Neural crest cell (in vitro differentiated cells): ENCODE measurements at places on chromosomes 6 and 20.
A peak's percentile ranks its signal among the peaks of the same experiment; 100 is the strongest.

DNA sequence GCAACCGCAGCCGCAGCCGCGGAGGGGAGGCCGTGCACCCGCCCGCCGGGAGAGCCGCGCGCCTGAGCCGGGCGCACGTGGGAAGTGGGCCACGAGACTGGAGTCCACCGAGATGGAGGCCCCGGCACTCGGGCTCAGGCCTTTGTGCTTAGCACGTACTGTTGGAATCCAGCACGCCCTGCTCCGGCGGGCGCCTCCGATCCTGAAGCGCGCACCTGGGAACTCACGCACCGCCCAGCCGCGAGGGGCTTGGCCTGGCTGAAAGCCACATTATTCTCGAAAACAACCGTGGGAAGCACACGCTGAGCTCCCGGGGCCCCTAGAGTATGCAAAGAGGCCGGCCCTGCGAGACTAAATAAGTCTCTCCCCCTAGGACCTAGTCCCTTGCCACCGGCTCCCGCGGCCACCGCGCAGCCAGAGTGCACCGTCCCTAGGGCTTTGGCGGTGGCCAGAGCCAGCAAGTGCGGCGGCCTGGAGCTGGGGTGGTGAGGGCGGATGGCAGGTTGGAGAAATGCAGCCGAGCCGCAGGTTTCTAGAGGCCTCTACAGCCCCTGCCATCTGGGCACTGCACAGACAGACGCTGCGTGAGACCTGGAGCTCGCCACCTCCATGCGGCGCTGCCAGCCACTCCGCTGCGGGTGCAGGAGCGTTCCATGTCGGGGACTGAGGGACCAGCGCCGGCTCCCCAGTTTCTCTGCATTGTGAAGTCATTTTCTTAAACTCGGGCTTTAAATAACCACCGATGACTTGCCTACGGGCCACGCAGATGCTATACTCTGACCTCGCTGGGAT is 42.0 kb upstream of the LY86 start:
- peak; percentile 31 for DNase-seq
- peaks cover 63% of the 10 kb centered on the region for H3K27me3 ChIP-seq
- H3K4me1 ChIP-seq = peaks cover 5% of the 10 kb centered on the region
- H3K4me3 ChIP-seq = peak overlapping the region; percentile 84
- peaks cover 2% of the 10 kb centered on the region for H3K36me3 ChIP-seq

DNA sequence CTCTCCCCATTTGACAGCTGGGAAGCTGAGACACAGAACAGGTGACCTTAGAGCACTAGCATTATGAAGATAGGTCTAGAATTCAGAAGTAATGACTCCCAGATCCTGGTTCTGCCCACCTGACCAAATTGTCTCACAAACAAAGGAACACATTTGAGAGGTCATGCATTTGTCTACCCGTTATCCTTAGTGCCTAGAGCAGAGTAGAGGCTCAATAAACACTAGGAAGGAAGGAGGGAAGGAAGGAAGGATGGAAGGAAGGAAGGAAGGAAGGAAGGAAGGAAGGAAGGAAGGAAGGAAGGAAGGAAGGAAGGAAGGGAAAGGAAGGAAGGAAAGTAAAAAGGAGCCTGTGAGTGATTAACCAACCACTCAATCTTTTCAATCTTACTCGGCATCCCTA is 63.3 kb downstream of the SNAP25 start:
- H3K4me1 ChIP-seq = no peaks in the 10 kb centered on the region
- no peaks in the 10 kb centered on the region for H3K27me3 ChIP-seq
- H3K27ac ChIP-seq = peak overlapping the region; percentile 68
- H3K4me3 ChIP-seq = no peak overlapping the region
- no peak for DNase-seq

GRCh38 chr6:105815661-105816555 is 270.2 kb upstream of the PRDM1 start:
- no peak for DNase-seq
- no peaks in the 10 kb centered on the region for H3K27me3 ChIP-seq
- no peaks in the 10 kb centered on the region for H3K4me1 ChIP-seq
- H3K36me3 ChIP-seq = no peaks in the 10 kb centered on the region
- H3K4me3 ChIP-seq = no peak overlapping the region

DNA sequence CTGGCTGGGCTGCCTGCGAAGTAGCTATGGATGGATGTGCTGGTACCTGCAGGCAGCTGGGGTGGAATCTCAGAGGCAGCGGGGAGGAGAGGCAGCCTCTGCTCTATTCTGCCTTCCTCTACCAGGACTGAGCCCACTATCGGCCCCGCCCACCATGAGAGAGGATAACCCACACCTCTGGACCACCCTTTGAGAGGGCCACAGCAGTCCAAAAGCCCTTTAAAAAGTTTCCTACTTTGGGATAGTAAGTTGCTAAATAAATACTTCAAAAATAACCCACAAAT is 36.1 kb downstream of the EZR start:
- H3K36me3 ChIP-seq = peaks cover 25% of the 10 kb centered on the region
- no peaks in the 10 kb centered on the region for H3K4me1 ChIP-seq
- H3K27ac ChIP-seq = no peak overlapping the region
- no peak overlapping the region for H3K4me3 ChIP-seq
- no peak for DNase-seq

DNA sequence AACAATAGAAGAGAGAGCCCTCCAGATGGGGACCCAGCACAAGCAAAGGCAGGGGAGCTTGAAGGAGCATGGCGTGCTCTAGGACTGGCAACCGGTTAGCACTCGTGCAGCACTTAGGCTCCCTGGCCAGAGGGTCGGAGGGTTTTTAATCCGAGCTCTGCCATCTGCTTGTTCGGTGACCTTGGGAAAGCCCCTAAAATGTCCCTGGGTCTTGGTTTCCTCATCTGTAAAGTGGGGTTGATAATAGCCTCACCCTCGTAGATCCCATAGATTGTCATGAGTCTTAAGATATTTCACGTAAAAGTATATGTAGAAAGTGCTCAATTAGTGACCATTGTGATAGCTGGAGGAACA is 16.6 kb upstream of the HCK start:
- DNase-seq = no peak
- peaks cover 82% of the 10 kb centered on the region for H3K27me3 ChIP-seq
- H3K4me3 ChIP-seq = no peak overlapping the region
- no peaks in the 10 kb centered on the region for H3K4me1 ChIP-seq

- H3K27me3 ChIP-seq = no peaks in the 10 kb centered on the region
- H3K36me3 ChIP-seq = peaks cover 19% of the 10 kb centered on the region
- peaks cover 47% of the 10 kb centered on the region for H3K4me1 ChIP-seq
- H3K4me3 ChIP-seq = peak overlapping the region; percentile 10
These were observed 94.5 kb upstream of the TRAF3IP2 start for GRCh38 chr6:111700135-111700690.
